Activated CD8-positive, alpha-beta memory T cell treated with anti-CD3 and anti-CD28 coated beads for 1 hour (primary cell): ENCODE measurements at places on chromosomes 3 and 15.

DNA sequence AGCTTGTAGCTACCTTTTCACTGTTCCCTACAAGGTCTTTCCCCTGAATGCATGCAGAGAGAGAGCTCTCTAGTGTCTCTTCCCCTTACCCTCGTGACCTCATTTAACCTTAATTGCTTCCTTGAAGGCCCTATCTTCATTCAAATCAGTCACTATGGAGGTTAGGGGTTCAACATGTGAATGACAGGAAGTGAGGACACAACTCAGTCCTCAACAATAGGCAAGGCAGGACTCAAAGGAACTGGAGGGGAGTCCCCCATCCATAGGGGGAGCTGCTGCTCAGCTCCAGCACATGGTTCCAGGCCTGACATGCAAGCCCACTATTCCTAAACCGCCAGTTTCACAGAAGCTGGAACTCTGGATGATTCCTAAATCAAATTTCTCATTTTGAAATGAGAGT is 33.8 kb upstream of the GYG1 start:
- DNase-seq, result no peak

DNA sequence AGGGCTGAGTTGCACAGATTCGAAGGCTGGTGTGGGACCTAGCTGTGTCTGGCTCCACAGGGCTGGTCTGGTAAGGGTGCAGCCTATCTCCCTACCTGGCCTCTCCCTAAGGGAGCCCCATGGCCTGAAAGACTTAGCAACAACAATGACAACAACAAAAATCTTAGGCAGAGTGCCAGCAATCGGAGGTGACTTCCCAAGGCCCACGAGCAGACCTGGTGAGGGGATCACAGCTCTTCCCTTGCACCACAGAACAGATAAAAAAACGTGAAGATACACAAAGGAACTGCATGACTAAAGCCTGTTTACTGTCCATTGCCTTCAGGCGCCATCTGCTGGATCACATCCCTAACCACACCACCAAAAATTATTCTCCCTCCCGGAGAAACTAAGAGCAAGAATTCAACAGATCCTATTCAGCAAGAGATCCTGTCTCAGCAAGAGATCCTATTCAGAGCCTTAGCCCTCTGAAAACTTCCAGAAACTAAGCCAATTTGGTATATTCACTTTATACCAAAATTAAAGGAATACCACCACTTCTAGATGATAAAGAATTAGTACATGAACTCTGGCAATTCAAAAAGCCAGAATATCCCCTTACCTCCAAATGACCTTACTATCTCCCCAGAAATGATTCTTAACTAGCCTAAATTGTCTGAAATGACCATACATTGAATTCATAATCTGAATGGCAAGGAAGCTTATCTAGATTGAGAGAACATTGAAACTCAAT is 24.1 kb upstream of the OR5K4 start:
- DNase-seq, result no peak

- DNase-seq, result no peak
These were observed 10.6 kb upstream of the STT3B start for GRCh38 chr3:31522152-31522551.

- DNase-seq, result no peak
These were observed 6.3 kb downstream of the CAV3 start for GRCh38 chr3:8739757-8740504.

- no peak for DNase-seq
These were observed 200.8 kb downstream of the SUCLG2 start for GRCh38 chr3:67453628-67454027.

- DNase-seq, result no peak
These were observed 48.9 kb upstream of the POLG start for GRCh38 chr15:89383365-89384175.

GRCh38 chr3:58167431-58168351 is 43.1 kb downstream of the DNASE1L3 start:
- DNase-seq, result peak; percentile 27

- no peak for DNase-seq
These were observed 74.1 kb upstream of the PLXNA1 start for GRCh38 chr3:126908752-126909275.

DNA sequence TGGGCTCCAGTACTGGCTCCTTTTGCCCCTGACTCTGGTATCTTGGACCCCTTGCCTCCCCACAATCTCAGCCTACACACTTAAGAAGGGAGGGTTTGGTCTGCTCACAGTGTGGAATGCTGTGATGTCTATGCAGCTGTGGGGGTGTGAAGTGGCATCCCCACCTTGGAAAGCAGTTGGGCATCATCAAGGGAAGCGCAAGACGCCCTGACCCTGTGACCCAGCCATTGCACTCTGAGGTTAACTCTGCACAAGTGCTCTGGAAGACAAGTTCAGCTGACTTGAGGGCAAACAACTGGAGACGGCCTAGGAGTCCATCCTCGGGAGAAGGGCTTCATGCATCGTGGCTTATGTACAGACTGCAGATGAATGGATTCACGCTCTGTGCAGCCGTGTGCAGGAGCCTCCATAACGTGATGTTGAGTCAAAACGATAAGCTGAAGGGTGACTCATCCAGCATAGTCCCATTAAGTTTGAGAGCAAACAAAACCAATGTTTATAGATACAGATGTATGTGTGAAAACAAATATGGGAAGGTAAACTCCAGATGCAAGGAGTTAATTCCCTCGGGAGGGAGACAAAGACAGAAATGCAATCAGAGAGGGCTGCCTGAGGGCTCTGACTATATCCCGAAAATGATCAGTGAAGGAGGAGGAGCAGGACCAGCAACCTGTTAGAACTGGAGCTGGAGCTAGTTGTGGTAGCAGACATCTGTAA is 86.8 kb downstream of the LSM3 start:
- no peak for DNase-seq

GRCh38 chr3:23202921-23203707 is at the start of gene UBE2E2:
Gene UBE2E2 (plus strand): TSS chr3:23203327.
- DNase-seq, result no peak

DNA sequence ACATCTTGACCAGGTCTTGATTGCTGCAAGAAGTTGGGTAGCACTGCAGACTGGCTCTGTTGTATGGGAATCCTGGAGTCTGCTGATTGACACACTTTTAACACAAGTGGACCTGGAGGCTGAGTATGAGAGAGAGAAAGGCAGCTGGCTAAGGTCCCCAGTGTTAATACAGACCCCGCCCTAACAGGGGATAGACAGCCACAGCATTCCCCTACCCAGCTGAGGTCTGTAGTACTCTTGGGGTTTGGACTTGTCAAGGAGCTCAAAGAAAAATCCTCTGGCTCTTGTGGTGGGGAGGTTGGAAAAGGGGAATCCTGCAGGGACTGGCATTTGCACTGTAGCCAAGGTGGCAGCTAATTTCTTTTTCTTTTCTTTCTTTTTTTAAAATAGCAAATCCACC is 192.7 kb downstream of the ZNF621 start:
- no peak for DNase-seq

- DNase-seq, result no peak
These were observed 101.3 kb downstream of the DPH6 start for GRCh38 chr15:35444557-35445204.

- DNase-seq, result no peak
These were observed 138.8 kb upstream of the PLXND1 start for GRCh38 chr3:129745253-129745652.

- no peak for DNase-seq
These were observed 731 bp downstream of the ZNF710 start for GRCh38 chr15:90001683-90002427.

- no peak for DNase-seq
These were observed 406.8 kb downstream of the SHQ1 start for GRCh38 chr3:72441284-72441994.

GRCh38 chr3:114384558-114384903 is 90.7 kb downstream of the TIGIT start:
- no peak for DNase-seq

- DNase-seq, result no peak
These were observed 12.1 kb downstream of the EDC3 start for GRCh38 chr15:74683758-74684157.

DNA sequence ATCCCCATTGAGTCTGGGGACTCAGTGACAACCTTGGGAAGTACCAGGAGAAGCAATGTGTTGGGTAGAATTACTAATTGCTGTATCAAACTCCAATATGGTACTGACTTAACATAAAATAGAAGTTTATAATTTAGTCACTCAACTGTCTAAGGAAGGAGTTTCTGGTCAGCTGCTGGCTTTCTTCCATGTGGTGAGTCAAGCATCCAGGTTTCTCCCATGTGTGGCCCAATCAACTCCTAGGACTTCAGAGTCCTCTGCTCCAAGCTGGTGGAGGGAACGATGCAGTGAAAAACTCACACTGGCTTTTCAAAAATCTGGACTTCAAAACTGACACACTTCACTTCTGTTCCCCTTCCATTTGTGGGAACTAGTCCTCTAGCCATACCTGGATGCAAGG is 25.2 kb downstream of the WNT5A start:
- no peak for DNase-seq

- no peak for DNase-seq
These were observed 29.1 kb upstream of the MAP6D1 start for GRCh38 chr3:183854318-183855035.

DNA sequence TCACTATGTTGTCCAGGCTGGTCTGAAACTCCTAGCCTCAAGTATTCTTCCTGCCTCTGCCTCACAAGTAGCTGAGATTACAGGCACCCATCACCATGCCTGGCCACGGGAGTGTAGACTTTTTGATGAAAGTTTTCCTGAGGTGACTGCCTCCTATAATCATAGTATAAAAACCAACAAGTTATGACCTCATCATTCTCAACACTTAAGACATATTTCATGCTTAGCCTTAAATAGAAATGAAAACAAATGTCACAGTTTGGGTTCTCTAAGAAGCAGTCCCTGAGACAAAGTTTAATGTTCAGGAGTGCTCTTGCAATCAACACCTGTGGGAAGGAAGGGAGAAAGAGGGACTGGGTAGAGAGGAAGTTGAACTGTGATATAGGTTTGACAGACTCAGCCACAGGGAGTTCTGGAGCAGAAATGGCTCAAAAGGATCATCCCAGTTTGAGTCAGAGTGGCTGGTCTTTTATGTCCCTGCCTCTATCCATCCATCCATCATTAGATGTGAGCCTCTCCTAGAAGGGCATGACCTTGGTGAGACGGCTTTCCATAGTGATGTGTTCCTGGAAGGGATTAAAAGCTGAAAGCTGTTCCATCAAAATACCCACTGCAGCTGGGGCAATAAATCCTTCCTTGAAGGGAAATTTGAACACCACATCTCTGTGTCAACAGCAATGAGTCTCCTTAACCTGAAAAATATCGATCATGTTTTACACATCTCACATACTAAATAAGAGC is 16.2 kb upstream of the ABHD5 start:
- no peak for DNase-seq

- DNase-seq, result no peak
These were observed 1.6 kb downstream of the CCR9 start for GRCh38 chr3:45887759-45888511.

DNA sequence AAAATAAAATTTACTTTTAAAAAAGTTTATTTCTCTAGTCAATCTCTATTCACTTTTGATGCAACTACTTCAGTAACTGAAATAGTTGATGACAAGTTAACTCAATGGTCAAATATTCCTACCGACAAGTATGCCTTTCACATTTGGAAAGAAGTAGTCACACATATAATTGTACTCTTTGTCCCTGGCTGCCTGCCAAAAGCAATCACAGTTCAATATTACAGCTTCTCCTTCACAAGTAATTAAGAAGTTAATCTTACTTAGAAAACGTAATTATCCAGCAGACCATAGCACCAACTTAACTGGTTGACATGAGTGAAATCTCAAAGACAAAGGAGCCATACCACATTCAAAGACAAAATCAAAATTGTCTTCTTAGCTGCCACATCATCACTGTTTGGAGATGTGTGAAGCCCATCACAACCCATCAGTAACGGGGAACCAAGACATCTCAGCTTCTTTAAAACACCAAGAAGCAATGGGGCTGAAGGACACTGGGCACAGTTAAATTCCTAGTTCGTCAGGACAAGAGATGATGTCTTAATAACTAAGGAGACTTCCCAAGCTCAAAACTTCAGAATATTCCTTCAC is 86.1 kb downstream of the PLCH1 start:
- no peak for DNase-seq

DNA sequence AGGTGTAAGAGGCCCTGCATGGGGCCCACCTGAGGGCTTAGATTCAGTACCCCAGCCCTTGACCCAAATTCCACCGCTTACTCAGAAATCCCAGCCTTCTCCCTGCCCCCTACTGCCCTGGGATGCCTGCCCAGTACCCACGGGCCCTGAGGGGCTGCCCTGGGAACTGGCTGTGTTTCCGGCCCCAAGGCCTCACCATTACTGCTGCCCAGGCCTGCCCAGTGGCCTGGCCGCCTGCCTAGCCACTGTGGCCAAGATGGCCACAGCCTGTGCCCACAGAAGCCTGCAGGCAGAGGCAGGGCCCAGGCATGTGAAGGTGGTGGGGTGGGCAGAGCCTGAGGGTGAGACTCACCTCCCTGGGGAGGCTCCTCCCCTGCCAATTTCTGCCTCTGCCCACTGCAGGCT is 6.1 kb upstream of the PRKCD start:
- DNase-seq, result no peak

DNA sequence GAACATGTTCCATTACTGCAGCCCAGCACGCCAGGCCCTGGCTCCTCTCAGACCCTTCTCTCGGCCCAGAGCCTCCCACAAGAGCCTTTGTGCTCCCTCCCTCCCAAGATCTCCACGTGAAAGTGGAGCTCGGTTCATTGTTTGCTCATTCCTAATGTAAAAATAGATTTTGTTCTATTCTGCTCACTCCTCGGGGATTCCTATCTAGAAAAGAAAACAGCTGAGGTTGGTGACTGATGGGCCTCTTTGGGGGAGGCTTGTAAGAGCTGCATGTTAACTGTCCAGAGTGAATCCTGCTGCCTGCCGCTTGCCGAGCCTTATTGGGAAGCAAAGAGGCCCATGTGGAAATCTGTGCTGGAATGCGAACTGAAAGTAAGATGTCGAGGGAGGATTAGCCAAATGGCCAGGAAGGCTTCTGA is 267.1 kb downstream of the LRTM1 start:
- no peak for DNase-seq

GRCh38 chr15:29968099-29968894 is 114.5 kb upstream of the GOLGA8J start:
- DNase-seq, result no peak

GRCh38 chr3:20857636-20858035 is 671.6 kb upstream of the SGO1 start:
- DNase-seq, result no peak

DNA sequence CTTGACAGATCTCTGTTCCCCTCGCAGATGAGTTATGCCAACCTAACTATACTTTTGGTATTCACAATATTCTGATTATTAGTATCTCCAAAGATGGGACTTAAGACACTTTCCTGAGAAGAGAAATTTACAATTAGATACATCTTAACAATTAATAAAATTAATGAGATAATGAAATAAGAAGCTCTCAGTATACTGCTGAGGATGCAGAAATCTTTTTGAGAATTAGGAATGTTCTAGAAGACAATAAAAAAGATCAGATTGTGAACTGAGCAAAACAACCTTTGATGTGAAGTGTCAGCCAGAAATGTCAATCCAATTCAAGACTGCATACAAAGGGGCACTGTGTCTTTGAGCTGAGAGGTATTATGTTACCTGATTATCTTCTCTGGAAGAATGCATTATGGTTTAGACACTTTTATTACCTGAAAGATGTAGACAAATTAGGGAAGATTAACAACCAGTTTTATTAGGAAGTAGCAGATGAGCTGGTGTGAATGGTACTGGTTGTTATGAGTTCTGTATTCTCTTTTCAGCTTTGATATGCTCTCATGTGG is 262.9 kb downstream of the TIGIT start:
- no peak for DNase-seq

GRCh38 chr15:52382647-52383046 is 87.0 kb upstream of the MYO5C start:
- DNase-seq, result no peak
